COR-L47 (cell line): ENCODE measurements at places on chromosomes 3 and 15.

GRCh38 chr3:146544929-146545528, 622 bp upstream of the PLSCR1 start:
- no peak for DNase-seq

GRCh38 chr15:84034578-84035398, 200.8 kb upstream of the GOLGA6L4 start:
- DNase-seq = no peak

GRCh38 chr3:131762981-131763564, 260.3 kb upstream of the MRPL3 start:
- DNase-seq = no peak

DNA sequence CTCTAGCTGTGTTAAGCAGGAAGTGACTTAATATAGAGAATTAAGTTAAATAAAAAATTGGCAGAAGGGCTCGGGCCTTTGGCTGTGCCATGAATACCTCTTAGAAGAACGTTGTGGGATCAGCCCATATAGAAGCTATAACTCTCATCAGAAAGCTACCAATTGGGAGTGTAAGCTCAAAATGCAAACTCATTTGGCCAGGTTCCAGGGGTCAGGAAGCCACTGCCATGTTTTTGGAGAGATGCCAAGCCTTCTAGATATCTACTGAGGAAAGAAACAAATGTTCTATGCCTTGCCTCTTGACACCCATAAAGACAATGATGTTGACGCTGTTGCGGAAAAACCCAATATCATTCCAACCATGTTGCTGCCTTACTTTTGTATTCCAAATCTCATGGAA, 475.2 kb upstream of the TGFBR2 start:
- DNase-seq = no peak

DNA sequence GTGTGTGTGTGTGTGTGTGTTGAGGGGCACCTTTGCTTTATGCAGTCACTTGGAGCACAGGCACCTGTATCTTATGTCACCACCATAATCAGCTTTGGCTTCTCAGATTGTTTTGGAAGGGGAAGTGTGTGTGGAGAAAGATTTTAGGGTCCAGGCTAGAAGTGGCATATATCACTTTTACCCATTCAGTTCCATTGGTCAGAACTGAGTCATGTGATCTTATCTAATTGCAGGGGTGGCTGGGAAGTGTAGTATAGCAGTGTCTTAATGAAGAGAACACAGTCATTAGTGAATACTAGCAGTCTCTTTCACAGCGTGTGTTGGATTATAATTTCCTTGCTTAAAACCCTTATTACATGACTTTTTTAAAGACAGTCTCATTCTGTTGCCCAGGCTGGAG, 20.6 kb downstream of the NCK1 start:
- peak; percentile 7 for DNase-seq
